ENCODE measurements at places on chromosomes 5 and 9.
A peak's percentile ranks its signal among the peaks of the same experiment; 100 is the strongest.

- DNase-seq: no peak
Measured at GRCh38 chr9:131274674-131275331, 1.5 kb downstream of the FAM78A start.

GRCh38 chr9:14271093-14271673, 42.8 kb downstream of the NFIB start:
- peak; percentile 73 for DNase-seq

- no peak for DNase-seq
Measured at GRCh38 chr9:2228641-2229040, 213.5 kb downstream of the SMARCA2 start.

DNA sequence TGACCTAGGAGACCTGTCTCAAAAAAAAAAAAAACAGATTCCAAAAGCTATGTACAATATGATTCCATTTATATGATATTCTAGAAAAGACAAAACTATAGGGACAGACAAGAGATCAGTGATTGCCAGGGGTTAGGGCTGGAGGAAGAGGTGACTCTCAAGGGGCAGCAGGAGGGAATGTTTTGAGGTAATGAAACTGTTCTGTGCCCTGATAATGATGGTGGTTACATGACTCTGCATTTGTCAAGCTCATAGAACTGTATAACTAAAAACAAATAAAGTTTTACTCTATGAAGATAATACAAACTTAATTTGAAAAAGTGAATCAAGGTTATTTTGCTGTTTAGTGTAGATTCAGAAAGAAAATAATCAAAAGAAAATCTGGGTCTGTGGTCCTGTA, 125.3 kb upstream of the IQGAP2 start:
- DNase-seq: no peak

DNA sequence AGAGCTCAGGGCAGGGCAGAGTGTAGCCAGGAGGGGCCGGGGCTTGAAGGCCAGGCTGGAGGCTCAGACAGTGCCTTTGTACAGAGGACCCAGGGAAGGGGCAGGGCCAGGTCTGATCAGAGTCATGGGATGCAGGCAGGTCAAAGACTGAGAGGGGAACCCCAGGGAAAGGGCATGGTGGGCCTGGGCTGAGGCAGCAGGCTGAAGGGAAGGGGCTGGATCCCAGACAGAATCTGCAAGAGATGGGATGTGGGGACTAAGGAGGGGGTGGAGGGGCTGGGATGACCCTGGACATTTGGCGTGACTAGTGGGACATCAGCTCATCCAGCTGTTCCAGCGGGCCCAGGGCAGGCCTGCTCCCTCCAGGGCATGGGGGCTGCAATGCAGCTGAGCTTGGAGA, 15.5 kb upstream of the MRNIP start:
- peak; percentile 20 for DNase-seq

DNA sequence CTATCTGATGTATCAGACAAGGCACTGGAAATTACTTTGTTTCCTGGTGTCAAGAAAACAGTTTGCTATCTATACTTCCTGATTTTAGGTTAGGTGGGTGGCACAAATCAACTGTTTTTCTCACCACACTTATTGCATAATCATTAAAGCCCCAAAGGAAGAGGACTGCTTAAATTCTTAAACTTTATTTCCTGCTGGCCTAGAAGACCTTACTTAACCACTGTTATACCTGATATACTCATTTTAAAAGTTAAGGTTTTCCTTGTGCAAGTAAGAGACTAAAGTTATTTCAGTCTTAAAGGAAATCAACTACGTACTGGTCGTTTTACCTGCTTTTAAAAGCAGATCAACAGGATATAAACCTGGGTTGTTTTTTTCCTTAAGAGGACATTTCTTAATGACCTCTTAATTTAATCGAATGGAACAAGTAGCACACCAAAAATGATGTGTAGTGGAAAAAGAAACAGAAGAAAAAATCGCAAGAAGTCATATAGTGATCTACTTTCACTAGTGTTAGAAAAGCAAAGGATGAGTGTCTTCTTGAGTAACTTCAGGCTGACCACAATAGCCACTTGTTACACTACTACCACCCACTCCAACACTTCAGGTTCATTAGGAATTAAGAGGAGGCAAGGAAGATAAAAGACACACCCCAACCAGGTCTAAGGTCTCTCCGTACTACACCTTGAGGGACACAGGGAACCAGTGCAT, 974 bp downstream of the CLINT1 start:
- no peak for DNase-seq

GRCh38 chr9:86747711-86748110, 199.6 kb downstream of the GAS1 start:
- no peak for DNase-seq

DNA sequence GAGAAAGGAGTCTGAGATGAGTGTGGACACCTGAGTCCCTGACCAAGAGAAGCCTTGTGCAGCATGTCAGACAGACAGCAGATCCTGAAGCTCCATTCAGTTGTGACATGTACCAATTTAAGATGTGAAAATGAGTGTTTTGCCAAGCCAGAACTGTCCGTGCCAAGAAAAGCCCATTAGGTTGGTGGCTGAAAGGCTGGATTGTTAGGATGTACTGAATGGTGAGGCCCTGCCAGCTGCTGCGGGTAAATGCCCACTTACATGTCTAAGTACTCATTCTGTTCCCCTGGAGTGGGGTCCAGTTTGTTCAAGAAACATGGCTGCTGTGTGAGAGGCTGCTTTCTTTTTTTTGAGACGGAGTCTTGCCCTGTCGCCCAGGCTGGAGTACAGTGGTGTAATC, 14.6 kb downstream of the DAPK1 start:
- no peak for DNase-seq

DNA sequence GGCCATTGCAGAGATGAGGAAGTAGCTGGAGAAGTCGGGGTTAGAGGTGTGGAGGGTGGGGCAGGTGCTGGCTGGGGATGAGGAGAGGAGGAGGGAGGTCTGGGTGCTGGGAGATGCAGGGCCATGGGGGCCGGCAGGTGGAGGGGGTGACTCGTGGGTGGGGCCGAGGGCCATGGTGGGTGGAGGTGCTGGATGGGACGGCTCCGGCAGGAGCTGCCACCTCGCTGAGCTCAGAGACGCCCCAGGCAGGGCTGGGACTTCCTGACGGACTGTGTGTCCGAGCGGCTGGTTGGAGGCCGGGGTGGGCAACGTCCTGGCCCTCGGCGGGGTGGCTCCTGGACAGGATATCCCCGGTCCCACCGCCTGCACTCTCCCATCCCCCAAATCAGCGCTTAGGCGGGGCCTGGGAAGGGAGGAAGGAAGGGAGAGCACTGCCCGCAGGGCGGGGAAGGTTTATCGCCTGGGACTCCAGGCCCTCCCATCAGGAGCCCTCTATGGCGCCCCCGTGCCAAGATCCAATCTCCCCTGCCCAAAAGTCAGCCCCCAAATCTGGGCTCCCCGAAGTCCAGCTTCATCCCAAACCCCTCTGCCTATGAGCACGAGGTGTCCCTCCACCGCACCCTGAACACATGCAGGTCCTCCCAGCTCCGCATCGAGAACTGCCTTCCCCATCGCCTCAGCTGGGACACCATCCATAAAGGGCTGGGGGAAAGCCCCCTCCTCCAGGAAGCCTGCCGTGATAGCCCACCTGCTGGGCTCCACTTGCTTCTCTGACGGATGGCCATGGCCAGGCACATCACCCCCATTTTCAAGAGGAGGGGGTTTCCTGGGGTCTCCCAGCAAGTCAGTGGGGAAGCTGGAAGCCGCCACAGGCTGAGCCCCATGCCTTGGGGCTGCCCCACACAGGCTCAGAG, 58.3 kb upstream of the NOTCH1 start:
- no peak for DNase-seq

DNA sequence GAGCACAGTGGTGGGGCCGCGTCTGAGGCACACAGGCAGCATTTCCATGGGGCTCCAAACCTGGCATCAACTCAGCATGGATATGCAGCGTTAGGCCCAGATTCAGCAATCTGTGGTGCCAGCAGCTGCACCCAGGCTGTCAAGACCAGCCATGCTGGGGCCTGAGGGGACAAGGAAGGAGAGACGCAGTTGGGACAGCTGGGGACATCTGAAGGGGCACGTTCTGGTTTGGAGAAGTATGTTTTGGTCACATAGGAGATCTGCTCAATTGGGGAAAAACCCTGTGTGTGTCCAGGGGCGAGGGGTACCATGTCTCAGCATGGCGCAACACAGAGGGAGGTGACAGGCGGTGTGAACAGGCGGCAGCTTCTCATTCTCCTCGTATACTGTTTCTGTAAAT, 66.6 kb upstream of the ECM2 start:
- no peak for DNase-seq
